ENCODE measurements at places on chromosomes 3 and 15.

DNA sequence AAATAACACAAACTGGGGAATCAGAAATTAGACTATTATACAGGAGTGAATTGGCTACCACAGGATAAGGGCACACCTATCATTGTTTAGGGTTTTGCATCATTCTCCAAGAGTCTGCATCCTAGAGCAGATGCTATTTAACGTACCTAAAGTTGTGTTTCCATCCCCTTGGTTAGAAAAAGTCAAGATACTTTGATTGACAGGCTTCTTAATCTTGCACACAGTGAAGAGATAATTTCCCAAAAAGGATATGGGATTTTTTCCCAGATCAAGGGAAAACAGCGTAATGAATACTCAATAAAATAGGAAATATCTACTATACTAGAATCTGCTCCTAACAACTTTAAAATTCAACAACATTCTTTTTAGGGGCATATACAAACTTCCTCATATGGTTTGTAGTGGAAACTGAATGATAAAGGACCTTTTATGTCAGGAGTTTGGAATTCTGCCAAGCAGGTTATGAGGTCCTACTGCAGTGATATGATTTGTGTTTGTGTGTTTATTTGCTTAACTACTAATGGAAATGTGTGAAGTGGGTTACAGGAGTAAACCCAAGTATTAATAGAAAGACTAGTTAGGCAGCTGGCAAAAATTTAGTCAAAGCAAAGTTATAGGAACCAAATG, 124.1 kb upstream of the MME start:
- peak; percentile 27 for DNase-seq

- no peak for DNase-seq
Measured at GRCh38 chr3:98782824-98783500, 19.8 kb downstream of the ST3GAL6 start.

DNA sequence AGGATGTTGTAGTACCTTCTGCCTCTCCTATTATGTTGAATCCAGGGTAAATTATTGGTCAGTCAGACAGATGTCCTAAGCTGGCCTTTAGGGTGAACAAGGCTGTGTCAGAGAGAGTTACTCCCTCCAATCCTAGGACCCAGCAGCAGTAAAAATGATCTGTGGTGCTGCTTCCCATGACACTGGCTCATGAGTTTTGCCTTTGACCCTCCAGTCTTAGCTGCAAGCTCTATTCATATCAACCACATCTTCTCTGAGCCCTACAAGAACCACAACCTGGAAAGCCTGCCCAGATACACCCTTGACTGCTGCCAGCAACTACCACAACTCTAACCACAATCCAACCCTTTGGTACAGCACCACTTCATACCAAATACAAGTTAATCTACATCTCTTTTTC, 27.2 kb upstream of the PHLDB2 start:
- no peak for DNase-seq

DNA sequence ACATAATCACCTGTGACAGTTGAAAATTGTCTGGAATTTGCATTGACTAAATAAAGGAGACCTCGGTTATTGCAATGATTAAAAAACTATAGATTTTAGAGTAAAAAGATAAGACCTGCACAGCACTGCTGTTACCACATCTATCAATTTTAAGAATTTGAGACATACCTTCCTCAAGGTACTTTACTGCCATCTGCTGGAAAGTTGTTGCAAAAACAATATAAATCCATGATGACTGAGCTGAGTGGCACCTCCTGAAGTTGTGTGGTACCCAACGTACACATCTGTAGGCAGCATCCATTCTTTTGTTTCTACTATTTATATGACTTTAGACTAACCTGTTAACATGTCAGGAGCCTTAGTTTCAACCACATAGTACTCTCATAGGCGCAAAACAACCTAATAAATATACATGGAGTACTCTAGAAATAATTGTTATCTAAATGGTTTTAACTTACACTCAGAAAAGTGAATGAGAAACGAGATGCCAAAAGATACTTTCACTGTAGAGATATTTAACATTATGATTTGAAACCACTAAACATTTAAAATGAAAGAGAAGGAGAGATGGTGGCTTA, 106.7 kb downstream of the GHSR start:
- peak; percentile 76 for DNase-seq

DNA sequence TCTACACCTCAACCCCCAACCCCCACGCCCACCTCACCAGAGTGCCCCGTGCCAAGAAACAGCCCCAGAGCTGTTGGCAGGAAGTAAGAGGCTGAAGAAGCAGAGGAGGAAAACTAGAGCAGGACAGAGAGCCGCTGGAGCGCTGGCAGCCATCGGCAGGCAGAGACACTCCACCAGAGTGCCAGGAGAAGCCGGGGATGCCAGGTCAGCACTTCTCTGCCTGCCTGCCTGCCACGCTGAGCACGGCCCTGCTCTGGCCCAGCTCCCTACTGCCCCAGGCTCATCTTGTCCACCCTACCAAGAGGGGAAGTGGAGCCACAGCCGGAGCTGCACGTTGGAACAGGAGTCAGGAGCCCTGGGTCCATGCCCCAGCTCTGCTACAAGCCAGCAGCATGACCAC, 29.7 kb downstream of the CACNA2D2 start:
- DNase-seq, result peak; percentile 85

GRCh38 chr3:181739628-181740027, 27.9 kb downstream of the SOX2 start:
- DNase-seq, result no peak

GRCh38 chr3:97931218-97931617, 41.0 kb downstream of the RIOX2 start:
- no peak for DNase-seq

DNA sequence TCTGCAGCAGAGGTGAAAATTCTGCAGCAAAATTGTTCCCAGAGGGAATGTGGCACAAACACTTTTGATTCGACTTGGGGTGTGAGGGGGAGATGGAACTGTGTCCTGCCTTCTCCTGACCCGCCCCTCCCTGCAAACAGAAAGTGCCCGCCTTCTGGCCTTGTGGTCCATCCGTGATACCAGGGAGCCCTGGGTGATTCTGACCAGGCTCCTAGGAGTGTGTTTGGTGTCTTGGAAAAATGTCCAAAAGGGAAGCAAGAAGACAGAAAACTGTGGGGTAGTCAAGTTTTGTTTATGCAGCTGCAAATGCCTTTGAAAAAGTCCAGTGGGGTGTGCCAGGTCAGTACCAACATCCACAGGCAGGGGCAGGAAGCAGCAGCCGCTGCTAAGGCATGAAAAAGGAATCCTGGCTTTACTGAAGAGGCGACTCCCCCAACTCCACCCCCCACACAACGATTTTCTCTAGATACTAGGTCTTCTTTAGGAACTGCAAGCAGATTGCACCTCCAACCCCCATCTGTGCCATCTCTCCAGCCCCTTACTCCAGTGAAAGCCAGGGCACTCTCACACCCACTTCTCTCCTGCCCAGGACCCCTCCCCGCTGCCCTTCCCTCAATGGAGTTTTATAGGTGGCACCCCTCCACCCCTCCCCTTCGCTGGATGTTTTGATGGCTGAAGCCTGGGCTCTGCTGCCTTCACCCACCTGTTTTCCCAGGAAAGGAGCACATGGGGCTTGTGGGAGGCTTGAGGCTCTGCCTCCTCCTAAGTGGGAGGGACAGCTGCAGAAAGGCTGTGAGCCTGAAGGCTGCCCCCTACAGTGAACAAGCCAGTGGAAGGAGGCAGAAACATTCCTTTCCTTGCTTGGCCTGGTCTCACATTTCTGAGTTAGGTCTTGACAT, 82.4 kb upstream of the HERC1 start:
- DNase-seq, result peak; percentile 26

Measured in RPMI8226 (cell line).